Stimulated activated CD4-positive, alpha-beta T cell treated with anti-CD3 and anti-CD28 coated beads, Interleukin-4, amount 100 ng/mL, for 48 hours (primary cell): ENCODE measurements at places on chromosomes 7 and 10.

DNA sequence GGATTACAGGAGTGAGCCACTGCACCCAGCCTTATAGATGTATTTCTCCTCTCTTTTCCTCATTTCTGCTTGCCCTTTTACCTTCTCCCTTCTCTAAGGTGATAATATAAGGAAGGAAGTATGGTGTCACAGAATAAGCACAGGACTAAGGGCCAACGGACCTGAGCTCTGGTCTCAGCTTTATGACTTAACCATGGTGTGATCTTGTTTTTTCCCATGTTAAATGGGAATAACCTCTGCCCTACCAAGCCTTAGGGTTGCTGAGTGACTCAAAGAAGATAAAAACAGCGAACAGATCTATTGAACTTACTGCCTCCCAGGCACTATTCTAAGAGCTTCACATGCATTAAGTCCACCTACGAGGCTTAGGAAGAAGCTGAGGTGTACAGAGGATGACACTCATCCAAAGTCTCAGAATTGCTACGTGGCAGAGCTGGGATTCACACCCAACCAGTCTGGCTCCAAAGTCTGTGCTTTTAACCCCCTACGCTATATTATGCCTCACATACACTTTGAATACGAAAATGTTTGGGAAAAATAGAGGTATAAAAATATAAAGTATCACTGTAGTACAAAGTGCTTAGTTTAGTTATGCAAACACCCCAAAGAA, 5.6 kb downstream of the UROS start:
- DNase-seq, result no peak

GRCh38 chr7:91541641-91542040, 277.4 kb downstream of the FZD1 start:
- no peak for DNase-seq

- no peak for DNase-seq
Measured at GRCh38 chr7:33300131-33300530, 170.8 kb downstream of the BBS9 start.

DNA sequence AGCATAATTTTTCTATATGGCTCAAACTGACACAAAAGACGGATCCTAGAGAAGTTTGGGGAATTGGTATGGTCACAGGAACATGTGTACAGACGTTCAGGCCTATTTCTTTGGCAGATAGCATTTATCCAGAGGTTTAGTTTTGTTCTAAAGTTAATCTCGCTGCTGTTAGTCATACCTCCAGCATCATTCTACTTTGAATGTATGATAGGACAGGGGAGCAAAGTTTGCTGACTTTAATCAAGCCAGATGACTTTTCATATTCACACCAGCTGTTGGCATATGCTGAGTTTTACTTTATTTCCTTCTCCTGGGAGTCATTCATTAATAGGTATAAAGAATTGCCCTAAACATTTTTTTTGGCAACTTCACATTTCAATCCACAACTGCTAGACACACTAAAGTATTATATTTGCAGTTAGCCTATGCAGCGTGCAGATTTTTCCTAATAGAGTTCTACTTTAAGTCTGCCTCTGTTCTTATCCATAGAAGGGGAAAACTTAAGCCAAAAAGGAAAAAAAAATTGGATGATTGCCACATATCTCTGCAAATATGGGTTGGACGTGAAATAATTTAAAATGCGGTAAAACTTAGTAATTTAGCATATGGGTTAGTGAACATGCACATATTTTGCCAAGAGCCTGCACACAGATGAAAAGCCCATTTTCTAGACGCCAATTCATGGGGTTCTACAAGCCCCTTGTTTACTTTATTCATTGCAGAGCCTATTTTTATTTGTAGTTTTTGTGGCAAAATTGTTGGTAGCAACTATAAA, 213.1 kb downstream of the C7orf25 start:
- DNase-seq, result no peak

DNA sequence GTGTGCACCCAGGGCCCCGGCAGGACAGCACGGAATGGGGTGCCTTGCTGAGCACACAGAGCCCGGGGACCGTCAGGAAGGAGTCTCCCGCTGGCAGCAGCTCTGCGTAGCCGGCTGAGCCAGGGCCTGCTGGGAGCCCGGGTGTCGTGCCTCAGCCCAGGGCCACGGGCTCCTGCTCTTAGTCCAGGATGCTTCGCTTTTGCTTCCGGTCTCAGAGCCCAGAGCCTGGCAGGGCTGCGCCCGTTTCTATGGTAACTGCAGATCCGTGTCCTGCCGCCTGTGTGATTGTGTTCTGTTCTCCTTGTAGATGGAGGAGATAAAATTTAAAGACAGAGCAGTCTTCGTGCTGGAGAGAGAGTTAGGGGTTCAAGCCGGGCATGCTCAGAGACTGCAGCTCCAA, 53.7 kb upstream of the DPYSL4 start:
- no peak for DNase-seq

DNA sequence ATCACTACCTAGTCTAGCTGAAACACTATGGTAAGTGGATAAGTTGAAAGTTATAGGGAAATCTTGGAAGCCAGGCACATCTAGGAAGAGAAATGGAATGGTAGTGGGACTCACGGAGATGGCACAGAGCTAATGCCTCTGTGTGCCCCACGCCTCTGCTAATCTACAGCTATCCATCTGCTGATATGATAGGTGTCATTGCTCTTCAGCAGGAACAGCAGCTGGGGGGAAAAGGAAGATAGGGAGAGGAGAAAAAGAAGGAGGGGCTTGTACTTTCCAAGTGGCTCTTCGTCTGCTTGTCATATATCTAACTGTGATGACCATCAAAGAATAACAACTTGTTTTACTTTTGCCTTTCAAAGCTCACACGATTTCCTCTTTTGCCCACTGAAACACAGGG, 1199.1 kb upstream of the SORCS1 start:
- DNase-seq, result no peak

- no peak for DNase-seq
Measured at GRCh38 chr7:158494162-158494586, 93.4 kb downstream of the PTPRN2 start.

GRCh38 chr7:135282561-135283254, 49.1 kb downstream of the STRA8 start:
- DNase-seq, result no peak

DNA sequence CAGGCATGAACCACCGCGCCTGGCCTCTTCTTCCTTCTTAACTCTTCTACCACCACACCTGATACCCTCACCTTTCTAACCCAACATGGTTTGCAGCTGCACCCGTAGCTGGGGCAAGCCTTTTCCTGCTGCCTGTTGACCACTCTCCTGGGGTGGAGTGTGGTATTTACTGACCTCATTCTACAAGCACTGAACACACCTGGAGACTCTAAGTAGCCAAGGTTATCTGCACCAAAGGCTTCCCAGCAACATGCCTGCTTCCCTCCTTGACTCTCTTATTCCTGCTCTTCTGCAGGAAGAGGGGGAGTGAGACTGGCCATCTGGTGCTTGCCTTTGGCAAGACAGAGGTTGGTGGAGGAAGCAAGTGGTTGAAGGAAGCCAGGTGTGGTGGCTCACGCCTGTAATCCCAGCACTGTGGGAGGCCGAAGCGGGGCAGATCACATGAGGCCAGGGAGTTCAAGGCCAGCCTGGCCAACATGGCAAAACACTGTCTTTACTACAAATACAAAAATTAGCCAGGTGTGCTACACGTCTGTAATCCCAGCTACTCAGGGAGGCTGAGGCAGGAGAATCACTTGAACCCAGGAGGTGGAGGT, 10.1 kb downstream of the ACTR1A start:
- DNase-seq, result no peak

GRCh38 chr10:27223964-27224363, 16.6 kb downstream of the ACBD5 start:
- DNase-seq, result peak; percentile 23

DNA sequence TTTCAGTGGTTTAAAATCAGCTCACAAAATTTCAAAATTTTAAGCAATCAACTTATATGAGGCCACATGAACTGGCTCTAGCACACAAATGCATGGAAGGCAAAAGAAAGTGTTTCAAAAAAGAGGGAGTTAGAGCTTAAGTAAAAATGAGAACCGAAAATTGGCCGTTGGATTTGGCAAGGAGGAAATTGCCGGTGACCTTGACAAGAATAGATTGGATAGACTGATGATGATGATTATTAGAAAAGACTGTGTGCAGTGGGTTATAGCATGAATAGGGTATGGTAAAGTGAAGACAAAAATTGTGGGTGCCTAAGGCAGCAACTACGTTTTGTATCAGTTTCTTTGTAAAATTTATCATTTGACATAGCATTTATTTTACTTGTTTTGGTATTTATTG, 175.7 kb downstream of the SEMA3D start:
- no peak for DNase-seq

DNA sequence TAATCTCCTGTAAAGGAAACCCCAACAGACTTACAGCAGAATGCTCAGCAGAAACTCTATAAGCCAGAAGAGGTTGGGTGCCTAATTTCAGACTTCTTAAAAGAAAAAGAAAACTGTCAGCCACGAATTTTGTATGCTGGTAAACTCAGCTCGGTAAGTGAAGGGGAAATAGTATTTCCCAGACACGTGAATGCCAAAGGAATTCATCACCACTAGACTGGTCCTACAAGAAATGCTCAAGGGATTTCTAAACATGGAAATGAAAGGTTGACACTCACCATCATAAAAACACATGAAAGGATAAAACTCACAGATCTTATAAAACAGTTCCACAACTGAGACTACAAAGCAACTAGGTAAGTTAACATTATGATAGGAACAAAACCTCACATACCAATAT, 68.6 kb downstream of the GLCCI1 start:
- no peak for DNase-seq

DNA sequence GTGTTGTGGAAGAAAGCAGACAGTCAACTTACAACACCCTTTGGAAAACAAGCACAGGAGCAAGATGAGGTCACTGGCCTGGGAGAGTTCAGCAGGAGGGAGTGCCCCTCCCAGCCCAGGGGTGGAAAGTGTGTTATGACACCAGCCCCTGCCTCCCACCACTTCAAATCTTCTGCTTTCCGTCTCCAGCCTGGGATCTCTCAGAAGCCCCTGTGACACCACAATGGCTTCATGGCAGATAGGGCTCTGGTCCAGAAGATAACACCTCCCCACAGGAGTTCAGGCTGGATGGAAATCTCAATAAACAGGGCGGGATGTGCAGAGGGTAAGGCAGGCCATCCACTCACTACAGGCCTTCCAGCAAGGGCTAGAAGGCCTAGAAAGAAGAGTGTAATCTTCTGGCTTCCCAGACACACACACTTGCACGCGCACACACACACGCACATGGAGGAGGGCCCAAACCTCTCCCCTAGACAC, 48.7 kb upstream of the ZMIZ1 start:
- DNase-seq, result no peak

- no peak for DNase-seq
Measured at GRCh38 chr10:73841526-73842285, 30.3 kb upstream of the NDST2 start.

DNA sequence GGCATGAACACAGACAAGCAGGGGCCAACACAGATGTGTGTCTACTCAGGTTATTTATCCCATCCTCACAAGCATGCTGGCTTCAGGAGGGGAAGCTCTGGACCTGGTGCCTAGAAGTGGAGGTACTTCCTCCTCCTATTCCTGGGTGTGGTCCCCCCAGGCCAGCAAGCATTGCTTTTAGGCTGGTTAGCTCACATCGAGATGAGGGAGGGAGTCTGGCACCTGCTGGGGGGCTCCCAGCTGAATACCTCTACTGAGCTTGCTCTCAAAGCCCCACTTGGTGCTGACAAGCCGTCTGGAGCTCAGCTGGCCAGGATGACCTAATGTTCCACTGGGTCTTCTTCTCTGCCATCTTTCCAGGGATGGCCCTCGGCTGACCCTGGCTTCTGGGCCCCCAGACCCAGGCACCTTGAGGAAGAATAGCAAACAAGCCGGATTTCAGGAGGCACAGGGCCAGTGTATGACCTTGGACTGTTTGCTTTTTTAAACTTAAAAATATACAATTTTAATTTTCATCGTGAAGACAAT, 26.8 kb downstream of the FAM241B start:
- DNase-seq, result no peak

- no peak for DNase-seq
Measured at GRCh38 chr10:26410356-26410755, 27.8 kb upstream of the APBB1IP start.

DNA sequence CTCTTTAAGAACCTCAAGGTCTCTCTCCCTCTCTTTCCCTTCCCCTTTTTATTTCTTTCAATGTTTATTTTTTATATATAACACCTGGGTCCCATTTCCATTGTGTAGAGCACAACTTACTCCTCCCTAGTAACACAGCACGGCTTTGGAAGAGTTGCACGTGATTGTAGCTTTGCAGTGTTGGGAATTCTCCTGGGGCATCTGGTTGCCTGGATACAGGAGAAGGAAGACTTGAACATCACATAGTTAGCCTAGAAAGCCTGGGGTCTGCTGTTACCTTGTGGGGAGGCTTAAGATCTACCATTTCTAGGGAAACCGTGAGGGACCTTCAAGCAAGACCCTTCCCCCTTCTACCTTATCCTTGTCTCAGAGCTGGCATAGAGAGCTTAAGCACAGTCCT, 41.1 kb upstream of the NFKB2 start:
- no peak for DNase-seq

DNA sequence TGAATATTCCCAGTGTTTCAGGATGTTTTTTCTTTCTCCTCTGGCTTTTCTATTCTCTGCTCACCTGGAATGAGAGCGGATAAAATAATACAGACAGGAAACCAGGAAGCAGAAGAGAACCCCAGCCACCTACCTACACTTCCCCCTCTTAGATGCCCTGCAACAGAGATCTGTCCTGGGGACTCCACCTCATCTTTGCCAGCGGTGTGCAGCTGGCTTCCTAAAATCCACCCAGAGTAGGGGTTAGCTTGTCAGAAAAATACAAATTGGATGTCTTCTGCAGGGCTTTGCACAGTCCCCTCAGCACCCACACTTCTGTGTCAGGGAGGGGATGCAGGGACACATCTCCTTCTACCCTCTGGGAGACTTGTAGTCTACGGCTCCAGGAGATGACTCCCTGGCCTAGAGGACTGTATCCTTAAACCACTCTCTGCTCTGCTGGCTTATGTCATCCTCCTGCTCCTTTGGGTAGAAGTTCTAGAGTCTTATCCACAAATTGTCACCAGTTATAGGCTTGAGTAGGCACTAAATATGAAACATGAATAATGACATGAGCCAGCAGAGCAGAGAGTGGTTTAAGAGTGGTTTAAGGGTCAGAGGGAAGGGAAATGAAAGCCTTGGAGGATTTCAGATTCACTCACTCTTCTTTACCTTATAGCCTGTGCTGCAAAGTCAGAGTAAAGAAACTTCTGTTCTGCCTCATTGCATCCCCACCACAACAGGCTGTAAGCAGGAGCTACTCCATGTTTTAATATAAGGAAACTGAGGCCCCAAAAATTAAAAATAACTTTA, 749.4 kb downstream of the AUTS2 start:
- no peak for DNase-seq

GRCh38 chr10:132241496-132241895, 54.7 kb downstream of the DPYSL4 start:
- no peak for DNase-seq

DNA sequence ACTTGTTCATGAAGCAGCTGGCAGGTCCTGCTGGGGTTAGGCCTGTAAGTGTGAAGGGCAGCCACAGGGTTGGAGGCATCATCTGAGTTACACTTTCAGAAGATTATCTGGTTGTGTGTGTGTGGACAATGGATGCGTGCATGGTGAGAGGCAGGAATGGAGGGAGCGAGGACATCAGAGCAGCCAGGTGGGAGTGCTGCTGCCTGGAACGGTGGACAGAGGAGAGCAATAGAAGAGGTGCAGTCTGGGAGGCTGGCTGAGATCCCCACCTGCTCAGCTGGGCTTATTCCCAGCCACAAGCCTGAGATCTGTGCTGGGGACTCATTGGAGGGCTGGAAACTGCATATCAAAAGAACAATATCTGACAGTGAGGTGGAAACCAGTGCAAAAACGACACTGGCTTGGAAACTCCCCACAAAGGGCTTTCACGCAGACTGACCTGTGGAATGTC, 17.9 kb downstream of the ZNF488 start:
- DNase-seq, result no peak
